Activated CD4-positive, alpha-beta T cell treated with anti-CD3 and anti-CD28 coated beads, Interleukin-2, amount 50 U/mL, for 24 hours (primary cell): ENCODE measurements at places on chromosomes 2 and 18.

GRCh38 chr18:43606795-43607194 lies 329.5 kb upstream of the SYT4 start:
- DNase-seq = no peak

DNA sequence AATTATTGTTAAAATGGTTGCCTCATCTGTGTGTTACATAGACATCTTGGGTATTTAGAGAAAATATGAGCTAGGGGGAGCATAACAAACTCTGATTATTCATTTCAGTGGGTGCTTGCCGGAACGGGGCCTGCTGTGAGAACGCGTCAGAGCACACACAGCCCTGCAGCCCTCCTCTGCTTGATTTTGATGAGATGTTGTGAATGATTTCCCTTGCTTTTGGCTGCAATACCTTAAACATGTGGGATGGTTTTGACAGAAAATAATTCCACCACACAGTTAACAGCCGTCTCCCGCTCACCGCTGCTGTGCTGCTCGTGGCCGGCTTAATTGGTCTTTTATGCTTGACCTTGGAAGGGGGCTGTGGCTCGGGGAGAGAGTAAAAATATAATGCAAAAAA lies 49.9 kb upstream of the TXNDC2 start:
- no peak for DNase-seq

DNA sequence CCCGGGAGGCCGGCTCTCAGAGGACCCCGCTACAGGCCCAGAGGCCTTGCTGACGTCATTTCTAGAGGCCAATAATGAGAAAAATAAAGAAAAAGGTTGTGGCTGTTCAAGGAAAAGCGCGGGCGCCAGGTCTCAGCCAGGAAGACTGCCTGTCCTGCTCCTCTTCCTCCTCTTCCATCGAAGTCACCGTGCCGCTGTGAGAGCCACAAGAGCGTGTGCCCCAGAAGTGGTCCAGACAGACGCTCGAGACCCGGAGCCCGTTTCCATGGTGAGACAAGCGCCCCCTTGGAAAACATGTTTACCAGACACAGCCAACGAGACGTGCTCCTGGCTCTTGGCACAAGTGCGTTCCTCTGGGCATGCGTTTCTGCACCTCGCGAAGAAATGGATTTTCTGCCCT lies 210.5 kb downstream of the HDAC4 start:
- no peak for DNase-seq

- no peak for DNase-seq
Observed at GRCh38 chr2:82089518-82089917, 1785.0 kb upstream of the LRRTM1 start.

DNA sequence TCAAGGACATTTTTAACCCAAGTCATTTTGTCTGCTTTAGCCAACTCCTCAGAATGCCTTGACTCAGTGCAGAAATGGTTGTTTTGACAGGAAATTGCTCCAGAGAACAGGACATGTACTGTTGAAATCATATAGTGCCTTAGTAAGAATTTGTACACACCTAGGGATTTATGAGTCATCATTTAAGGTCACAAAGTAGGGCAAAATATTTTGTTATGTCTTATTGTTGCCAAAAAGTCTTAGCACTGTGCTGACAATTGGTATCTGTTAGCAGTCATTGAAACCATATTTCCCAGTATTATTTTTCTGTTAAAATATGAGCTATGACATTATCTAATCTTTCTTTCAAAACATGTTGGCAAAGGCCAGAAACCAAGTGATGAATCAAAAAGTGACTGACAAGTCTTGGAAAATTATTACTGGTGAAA lies 104.5 kb downstream of the OSBPL6 start:
- DNase-seq = no peak

- DNase-seq = no peak
Observed at GRCh38 chr2:114005110-114005783, 115.4 kb downstream of the ACTR3 start.

DNA sequence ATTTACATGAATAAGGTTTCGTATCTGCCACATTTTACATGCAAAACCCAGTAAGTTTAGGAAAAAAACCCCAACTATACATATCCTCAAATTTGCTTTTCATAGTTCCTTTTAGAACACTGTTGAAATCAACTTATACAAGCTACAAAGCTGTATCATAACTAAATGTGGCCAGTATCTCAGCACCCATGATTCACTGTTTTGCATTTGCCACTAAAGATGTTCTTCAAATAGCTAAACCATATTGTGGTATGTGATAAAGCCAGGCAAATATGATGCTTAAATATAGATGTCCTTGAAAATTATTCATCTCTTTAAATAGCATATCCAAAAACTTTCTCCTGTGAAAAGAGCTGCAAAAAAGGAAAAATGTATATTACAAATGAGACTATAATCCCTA lies 29.9 kb downstream of the ROCK2 start:
- DNase-seq = no peak

DNA sequence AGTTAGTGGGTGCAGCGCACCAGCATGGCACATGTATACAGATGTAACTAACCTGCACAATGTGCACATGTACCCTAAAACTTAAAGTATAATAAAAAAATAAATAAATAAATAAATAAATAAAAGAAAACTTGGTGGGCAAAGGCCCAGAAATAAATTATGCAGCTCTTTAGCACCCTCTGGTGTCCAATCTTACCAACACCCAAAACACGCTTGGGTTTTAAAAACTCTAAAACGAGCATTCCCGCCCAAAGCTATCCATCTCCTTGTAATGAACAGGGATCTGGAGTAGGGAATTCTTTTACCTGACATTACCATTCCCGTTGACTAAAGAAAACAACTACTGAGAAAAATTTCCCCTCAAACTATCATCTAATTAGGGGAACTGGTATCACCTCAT lies 2005.9 kb upstream of the CELF4 start:
- no peak for DNase-seq

DNA sequence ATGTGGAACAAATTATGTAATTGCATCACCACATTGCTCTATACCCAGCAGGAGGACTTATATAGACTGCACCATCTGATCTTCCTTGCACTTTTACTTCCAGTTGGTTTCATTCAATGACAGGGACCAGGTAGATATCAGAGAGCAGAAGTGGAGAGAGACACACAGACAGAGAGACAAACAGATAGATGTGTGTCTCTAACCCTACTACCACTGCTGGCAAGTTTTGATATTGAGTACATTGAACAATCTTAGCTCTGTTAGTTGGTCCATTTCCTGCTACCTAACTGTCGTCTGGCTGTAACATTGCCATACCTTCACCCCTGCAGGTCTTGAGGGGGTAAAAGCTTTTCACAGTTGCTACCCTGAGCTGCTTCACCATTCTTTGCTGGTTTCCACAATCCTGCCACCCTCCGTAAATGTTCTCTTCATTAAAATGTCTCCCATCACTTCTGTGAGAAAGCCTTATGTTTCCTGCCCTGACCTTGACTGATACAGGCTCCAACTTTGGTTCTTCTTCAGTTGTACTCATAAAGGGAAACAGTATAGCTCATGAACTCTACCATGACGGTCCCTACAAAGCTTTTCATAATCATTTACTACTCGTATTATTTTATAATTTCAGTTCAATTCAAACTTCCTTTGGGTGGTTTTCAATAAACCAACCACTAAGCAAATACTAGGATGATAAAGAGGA lies 62.3 kb upstream of the ITGA4 start:
- DNase-seq = no peak

- DNase-seq = no peak
Observed at GRCh38 chr2:216012133-216012829, 1.1 kb downstream of the MREG start.

DNA sequence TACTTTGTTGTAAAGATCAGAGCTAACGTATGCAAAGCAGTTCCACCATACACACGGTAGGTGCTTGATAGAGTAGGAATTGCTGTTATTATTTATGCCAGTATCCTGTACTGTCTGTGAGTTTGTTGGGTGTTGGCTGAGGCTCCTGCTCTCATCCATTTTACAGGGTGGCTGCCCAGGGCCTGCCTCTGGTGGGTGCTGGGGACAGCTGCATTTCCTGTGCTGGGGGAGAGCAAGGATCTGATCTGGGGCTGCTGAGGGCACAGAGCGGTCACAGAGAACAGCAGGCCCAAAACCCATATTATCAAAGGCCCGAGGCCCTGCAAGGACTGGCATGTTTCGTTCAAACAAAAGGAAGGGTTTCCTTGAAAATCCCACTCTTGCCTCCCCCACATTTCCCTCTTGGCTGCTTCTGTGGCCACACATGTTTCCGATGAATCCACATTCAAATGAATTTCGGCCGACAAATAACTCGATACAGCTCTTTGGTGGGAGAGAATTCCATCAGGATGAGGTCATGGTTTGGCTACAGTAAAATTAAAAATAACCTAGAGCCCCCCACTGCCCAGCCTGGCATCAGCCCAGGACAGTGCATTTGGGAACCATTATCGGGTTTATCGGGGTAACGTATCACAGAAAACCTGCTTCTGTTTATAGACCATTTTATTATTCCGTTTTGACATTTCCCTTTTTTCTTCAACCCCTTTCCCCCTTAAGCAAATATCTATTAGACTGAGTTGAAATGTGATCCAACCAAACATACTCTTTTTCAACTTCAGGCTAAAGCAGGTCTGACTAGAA lies 143.4 kb downstream of the CYRIA start:
- DNase-seq = no peak

DNA sequence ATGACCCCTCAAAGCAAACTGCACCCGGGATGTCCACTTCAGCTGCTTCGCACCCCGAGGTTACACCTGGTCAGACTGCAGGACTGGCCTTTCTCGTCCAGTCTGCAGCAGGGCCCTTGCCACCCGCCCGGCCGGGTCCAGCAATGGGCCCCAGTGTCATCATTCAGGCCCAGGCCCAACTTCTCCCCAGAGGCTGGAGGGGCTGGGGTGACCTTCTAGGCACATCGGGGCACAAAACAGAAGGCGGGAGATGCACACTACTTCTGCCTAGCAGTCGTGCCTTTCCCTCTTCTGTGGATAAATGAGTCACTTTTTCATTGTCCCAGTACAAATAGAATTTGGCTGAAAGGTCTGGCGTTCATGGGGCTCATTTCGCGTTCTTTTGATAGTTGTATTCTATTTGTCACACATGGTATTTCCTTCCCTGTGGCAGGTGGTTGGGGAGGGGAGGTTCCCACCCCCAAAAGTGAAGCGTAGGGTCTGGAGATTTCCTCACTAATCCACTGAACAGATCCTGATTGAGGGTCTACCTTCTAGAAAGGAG lies 56.9 kb upstream of the ID2 start:
- DNase-seq = no peak

- no peak for DNase-seq
Observed at GRCh38 chr2:135635212-135635835, 104.0 kb downstream of the R3HDM1 start.
